ENCODE measurements at places on chromosomes 7 and 10.

- DNase-seq, result no peak
Measured at GRCh38 chr7:150994141-150994837, 3.5 kb downstream of the NOS3 start.

GRCh38 chr7:36474283-36475010, 84.8 kb downstream of the ANLN start:
- no peak for DNase-seq

DNA sequence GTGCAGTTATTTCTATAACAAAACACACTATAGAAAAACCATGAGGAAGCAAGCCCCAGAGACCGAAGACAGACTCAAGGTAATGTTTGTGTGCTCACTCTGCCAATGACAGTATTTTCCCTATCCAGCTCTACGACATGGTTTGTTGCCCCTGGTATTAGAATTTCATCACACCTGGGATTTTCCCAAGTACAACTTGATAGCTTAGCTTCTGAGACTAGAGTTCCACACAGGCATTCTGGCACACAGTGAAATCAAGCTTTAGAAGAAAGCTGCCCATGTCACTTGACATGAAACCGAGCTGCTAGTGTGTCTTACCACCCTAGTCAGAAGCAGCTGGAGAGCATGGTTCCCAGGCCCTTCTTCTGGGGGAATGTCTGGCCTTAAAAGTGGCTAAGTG, 44.1 kb upstream of the AKR1E2 start:
- DNase-seq, result no peak

- no peak for DNase-seq
Measured at GRCh38 chr10:103123282-103124024, 69.6 kb downstream of the NT5C2 start.

- no peak for DNase-seq
Measured at GRCh38 chr10:48365668-48366067, 59.2 kb downstream of the MAPK8 start.

- DNase-seq, result no peak
Measured at GRCh38 chr7:127891144-127891543, 140.1 kb downstream of the LRRC4 start.

DNA sequence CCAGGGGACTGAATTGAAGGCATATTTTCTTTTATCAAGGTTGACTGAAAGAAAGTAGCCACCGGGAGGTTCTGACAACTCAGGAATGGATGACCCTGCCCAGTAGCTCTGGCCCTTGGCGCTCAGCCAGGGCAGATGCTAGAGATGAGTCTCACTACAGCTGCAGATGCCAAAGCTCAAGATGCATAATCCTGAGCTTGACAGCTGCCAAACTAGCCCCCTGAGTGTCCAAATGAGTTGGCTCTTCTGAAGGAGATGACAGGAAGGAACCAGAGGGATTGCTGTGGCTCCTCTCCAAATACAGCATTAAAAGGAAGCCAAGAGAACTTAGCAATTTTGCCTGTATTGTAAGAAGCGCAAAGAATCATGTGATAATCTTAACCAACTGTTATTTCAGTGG, 78.4 kb downstream of the NXPH1 start:
- no peak for DNase-seq

- no peak for DNase-seq
Measured at GRCh38 chr7:117669818-117670217, 190.0 kb downstream of the CFTR start.

GRCh38 chr10:130491693-130492050, 355.5 kb downstream of the GLRX3 start:
- DNase-seq, result no peak
